HT-29 (cell line): ENCODE measurements at places on chromosomes 16 and 17.

DNA sequence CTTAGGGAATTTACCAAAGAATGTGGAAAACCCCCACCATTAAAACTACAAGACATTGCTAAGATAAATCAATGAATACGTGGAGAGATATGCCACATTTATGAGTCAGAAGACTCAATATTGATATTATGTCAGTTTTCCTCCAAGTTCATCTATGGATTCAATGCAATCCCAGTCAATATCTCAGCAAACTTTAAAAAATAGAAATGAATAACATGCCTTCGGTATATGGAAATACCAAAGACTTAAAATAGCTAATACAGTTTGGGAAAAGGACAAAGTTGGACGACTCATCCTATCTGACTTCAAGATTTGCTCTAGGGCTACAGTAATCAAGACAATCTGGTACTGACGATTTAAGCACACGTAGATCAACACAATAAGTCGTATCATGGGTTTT is 31.2 kb downstream of the PIK3R5 start:
- DNase-seq, result no peak

GRCh38 chr16:87044032-87044382 is 273.2 kb downstream of the C16orf95 start:
- no peak for DNase-seq

- no peak for DNase-seq
Observed at GRCh38 chr16:88628512-88628974, 9.8 kb upstream of the IL17C start.

DNA sequence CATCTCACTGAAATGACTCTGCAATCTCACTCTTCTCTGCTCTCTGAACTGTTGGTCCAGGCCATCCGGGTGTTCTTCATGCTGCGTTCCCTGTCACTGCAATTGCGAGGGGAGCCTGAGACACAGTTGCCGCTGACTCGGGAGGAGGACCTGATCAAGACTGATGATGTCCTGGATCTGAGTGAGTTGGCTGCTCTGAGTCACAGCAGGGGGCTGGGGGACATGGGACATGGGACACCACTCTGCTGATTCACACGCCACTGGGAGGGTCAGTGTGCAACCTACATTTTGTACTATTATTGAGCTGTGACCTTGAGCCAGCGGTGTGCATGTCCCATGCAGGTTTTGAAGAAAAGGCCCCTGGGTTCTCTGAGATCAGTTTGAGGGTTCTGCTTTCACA is 116.5 kb downstream of the CLEC16A start:
- DNase-seq, result no peak

- no peak for DNase-seq
Observed at GRCh38 chr16:15613676-15614075, 29.3 kb downstream of the MARF1 start.

- DNase-seq, result no peak
Observed at GRCh38 chr17:79556271-79556670, 54.6 kb downstream of the RBFOX3 start.

- no peak for DNase-seq
Observed at GRCh38 chr17:70099294-70099693, 24.3 kb downstream of the KCNJ16 start.

DNA sequence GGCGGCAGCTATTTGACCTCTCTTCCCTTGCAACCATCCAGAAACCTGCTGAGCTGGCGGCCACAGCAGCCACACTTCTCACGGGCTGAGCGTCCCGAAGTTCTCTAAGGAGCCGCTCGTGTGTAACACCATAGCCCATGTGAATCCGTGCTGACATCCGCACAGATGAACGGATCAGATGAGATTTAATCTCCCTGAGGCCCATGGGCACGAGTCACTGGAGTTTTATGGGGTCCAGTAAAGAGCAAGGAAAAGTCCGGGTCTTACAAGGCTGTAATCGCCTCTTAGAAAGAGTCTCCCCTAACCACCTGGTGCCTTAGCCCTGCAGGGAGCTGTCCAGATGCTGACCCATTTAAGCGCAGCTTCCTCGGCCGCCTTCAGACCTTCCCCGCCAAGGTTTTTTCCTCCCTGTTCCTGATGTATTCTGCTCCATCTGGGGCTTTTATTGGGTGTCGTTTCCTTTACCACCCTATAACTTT is 5.5 kb upstream of the CACNG5 start:
- peak; percentile 47 for DNase-seq

DNA sequence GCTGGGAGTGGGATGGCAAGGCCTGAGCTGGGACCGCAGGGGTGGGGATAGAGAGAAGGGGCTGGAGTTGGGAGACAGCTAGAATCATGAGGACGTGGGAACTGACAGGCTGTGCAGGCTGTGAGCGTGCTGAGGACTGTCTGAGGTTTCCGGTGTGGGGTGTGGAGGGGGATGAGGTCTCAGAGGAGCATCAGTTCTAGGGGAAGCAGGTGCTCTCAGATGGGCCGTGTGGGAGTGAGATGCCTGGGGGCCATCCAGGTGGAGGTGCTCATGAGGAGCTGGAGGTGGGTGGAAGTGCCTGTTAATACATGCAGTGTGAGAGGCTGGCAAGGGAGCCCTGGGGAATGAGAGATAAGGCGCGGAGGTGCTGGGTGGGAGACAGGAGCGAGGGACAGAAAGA is 27.2 kb downstream of the HASPIN start:
- no peak for DNase-seq
